SW480 (cell line): ENCODE measurements at places on chromosomes 6 and 20.

GRCh38 chr20:50320005-50320900 lies 129.6 kb downstream of the CEBPB start:
- DNase-seq = peak; percentile 33

DNA sequence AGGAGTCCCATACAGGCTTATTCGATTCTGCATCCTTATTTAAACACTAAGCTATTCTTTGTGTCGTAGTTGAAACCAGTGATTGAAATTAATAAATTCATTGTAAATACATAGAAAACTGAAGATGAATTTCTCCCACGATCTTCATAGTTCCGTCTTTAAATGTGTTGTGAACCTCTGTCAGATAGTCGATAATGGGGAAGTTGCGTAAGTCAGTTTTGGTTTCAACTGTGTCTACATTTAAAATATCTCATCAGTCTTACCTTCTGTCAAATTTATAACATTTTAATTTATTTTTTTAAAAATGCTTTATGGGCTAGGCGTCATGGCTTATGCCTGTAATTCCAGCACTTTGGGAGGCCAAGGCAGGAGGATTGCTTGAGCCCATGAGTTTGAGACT lies 12.7 kb downstream of the STX11 start:
- no peak for DNase-seq

GRCh38 chr20:23161244-23161891 lies 75.2 kb upstream of the CD93 start:
- DNase-seq = no peak

DNA sequence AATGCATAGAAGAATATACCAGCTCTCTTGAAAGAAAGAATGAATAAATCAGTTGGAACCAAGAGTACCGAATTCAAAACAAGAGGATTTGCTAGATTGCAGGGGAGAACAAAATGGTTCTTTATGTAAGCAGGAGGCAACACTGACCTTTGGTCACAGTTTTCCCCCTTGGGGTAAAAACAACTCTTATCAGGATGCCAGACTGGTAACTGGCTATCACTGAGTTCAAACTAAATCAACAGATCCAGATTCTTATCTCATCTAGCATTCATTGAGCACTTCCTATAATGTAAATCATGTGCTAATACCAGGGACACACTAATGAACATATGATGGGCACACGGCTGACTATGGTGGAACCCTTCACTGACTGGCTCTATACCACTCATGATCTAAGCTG lies 4.8 kb upstream of the IL17F start:
- DNase-seq = no peak

- DNase-seq = no peak
Observed at GRCh38 chr6:93496548-93496947, 77.2 kb upstream of the EPHA7 start.

- DNase-seq = no peak
Observed at GRCh38 chr6:125793280-125793679, 2.5 kb downstream of the NCOA7 start.

- no peak for DNase-seq
Observed at GRCh38 chr20:6439737-6440442, 317.1 kb upstream of the FERMT1 start.

DNA sequence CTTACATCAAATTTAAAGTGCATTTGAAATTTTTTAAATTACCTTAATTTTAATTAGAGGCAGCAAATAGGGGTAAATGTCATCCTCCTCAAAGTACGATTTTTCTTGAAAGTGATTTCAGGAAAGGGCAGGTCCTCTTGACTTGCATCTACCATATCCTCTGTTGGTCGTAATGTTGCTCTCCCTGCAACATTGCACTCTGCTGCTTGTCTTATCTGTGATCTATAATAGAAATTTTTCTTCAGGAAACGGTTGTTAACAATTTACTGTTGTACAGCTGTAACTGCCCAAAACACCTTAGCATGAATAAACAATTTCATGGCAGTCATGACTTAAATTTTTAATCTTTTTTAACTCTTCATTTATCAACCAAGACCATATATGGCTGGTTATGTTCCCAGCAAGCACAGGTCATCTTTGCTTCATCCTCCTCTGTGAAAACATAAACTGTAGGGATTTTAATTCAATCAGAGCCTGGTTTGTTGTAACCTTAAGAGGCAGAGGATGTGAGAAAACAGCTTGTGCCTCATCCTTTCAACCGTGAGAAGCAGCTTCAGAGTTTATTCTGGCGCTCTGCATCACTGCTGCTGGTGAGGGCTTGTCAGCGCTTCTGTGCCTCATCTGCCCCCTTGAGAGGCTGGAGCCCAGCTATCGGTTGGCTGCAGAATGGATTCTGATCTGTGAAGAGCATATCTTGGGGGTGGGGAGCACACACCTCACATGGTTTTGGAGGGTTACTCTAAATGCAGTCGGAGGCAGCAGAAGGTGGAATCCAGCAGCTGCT lies 56.0 kb downstream of the CTNNBL1 start:
- DNase-seq = no peak

GRCh38 chr20:31595654-31596411 lies 9.3 kb upstream of the ID1 start:
- DNase-seq = no peak

DNA sequence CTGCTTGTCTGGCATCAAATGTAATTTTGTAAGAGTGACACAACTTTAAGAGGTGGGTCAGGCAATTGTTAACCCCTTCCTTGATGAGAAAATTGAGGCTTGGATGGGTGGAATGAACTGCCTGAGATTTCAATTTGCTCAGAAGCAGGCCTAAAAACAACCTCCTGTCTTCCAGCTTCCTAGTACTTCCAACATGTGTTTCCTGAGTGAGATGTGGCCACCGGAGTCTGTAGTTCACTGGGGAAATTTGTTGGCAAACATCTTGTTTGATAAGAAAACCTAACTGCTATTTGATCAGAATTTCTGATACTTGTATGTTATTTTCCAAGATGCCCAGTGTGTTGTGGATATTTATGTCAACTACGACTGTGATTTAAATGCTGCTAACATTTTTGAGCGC lies 51.3 kb downstream of the ARFGEF2 start:
- DNase-seq = no peak
